ENCODE measurements at places on chromosomes 7 and 10. TPM values are rescaled to one million over a fixed set of nuclear protein-coding genes. Genes with fewer than 3 reads are reported as not detected.

Gene ECHDC3
- total RNA-seq = 21.7 TPM

Gene ABCA13
- not detected for total RNA-seq

Gene GIMAP8
- 241 TPM for total RNA-seq

Gene IL6
- 0.17 TPM for total RNA-seq

Gene SGPL1
- total RNA-seq = 14.8 TPM

Gene NPC1L1
- not detected for total RNA-seq

Gene FGFR2
- under 0.01 TPM for total RNA-seq

Gene POLR2J
- total RNA-seq = 27.6 TPM

Gene CUZD1
- 0.17 TPM for total RNA-seq

Gene TFPI2
- 202 TPM for total RNA-seq

Gene PMS2
- total RNA-seq = 18.7 TPM

Gene GFRA1
- total RNA-seq = 5.1 TPM

Gene TRPV5
- not detected for total RNA-seq

Gene CLDN3
- total RNA-seq = not detected

Gene UPK3B
- 0.11 TPM for total RNA-seq

Gene ABCB1
- 0.26 TPM for total RNA-seq

Gene KCNMA1
- 1.1 TPM for total RNA-seq

Gene ZNF239
- total RNA-seq = 0.17 TPM

Gene SPDYE6
- not detected for total RNA-seq

Gene ITPRID1
- not detected for total RNA-seq

Gene SYT15
- 2.2 TPM for total RNA-seq

Gene PRSS37
- total RNA-seq = not detected

Gene TWIST1
- total RNA-seq = 0.87 TPM

Gene ADAMTS14
- 0.11 TPM for total RNA-seq

Gene ANKRD30A
- total RNA-seq = not detected

Gene ZNF485
- total RNA-seq = 1.0 TPM

Gene ELFN1
- 0.77 TPM for total RNA-seq

Gene PGAM2
- total RNA-seq = not detected

Gene RAPGEF5
- 258 TPM for total RNA-seq

Gene PON3
- total RNA-seq = 0.11 TPM

Gene NIPSNAP2
- total RNA-seq = 48.2 TPM

Gene SLC13A4
- total RNA-seq = not detected

Gene CTAGE6
- not detected for total RNA-seq

Gene NEURL1
- 0.09 TPM for total RNA-seq

Gene NEUROD6
- total RNA-seq = not detected

Gene FEZF1
- total RNA-seq = not detected

Gene MYPN
- total RNA-seq = 0.11 TPM

Gene SH2D4B
- total RNA-seq = under 0.01 TPM

Gene STEAP2
- 0.52 TPM for total RNA-seq

Gene IDI2
- not detected for total RNA-seq

Gene ADCYAP1R1
- under 0.01 TPM for total RNA-seq

Gene TMEM229A
- not detected for total RNA-seq

Gene SYNPO2L
- total RNA-seq = not detected

Gene ASAH2B
- 2.2 TPM for total RNA-seq

Gene SPDYE16
- total RNA-seq = not detected

Gene GBX1
- total RNA-seq = not detected

Gene ARHGAP22
- 1.3 TPM for total RNA-seq

Gene SPDYE1
- not detected for total RNA-seq

Gene PCDH15
- total RNA-seq = not detected

Gene GPR85
- total RNA-seq = 0.11 TPM

Gene AGAP4
- 3.4 TPM for total RNA-seq

Gene THSD7A
- 28.3 TPM for total RNA-seq

Gene MEST
- total RNA-seq = 1.1 TPM

Gene INPP5F
- 6.1 TPM for total RNA-seq

Gene COL1A2
- 34.4 TPM for total RNA-seq

Gene DENND2A
- 1.0 TPM for total RNA-seq

All from dermis lymphatic vessel endothelial cell (primary cell).